ENCODE measurements at places on chromosomes 6 and 20. TPM values are rescaled to one million over a fixed set of nuclear protein-coding genes. Genes with fewer than 3 reads are reported as not detected.

Gene AKAP12
- 50.5 TPM for polyA plus RNA-seq

Gene IRAK1BP1
- polyA plus RNA-seq = 8.1 TPM

Gene CYP24A1
- not detected for polyA plus RNA-seq

Gene KHDC1L
- not detected for polyA plus RNA-seq

Gene OPN5
- 2.9 TPM for polyA plus RNA-seq

Gene HDGFL1
- polyA plus RNA-seq = not detected

Gene ENPP1
- polyA plus RNA-seq = 7.2 TPM

Gene TCEA2
- 42.6 TPM for polyA plus RNA-seq

Gene FKBP5
- 0.43 TPM for polyA plus RNA-seq

Gene DEF6
- polyA plus RNA-seq = 0.66 TPM

Gene GMPR
- 55.6 TPM for polyA plus RNA-seq

Gene GMEB2
- polyA plus RNA-seq = 0.35 TPM

Gene TFAP2D
- not detected for polyA plus RNA-seq

Gene RWDD2A
- polyA plus RNA-seq = 10.8 TPM

Gene CBLN4
- 24.9 TPM for polyA plus RNA-seq

Gene ETV7
- polyA plus RNA-seq = not detected

Gene IL17F
- 12.9 TPM for polyA plus RNA-seq

Gene HRH3
- polyA plus RNA-seq = not detected

All from Purkinje cell (primary cell).